A172 (cell line): ENCODE measurements at places on chromosomes 1 and 21.

GRCh38 chr1:41496080-41497055, 11.9 kb upstream of the EDN2 start:
- peak; percentile 68 for DNase-seq

DNA sequence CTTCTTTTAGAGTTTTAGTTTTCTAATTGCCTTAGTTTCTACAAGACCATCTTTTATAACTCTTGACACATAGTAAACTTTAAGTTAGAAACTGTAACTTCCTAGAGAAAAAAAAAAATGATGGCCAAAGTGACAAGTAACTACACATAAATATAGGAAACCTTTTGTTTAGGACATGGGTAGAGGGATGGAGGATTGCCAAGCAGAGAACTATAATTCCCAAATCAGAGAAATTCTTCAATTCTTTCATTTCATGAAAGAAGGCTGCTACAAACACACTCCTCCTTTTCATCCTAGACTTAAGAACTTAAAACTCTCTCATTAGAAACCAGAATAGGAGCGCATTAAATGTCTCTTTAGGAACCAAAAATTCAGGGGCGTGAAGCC, 125.0 kb downstream of the PTPN14 start:
- no peak for DNase-seq

DNA sequence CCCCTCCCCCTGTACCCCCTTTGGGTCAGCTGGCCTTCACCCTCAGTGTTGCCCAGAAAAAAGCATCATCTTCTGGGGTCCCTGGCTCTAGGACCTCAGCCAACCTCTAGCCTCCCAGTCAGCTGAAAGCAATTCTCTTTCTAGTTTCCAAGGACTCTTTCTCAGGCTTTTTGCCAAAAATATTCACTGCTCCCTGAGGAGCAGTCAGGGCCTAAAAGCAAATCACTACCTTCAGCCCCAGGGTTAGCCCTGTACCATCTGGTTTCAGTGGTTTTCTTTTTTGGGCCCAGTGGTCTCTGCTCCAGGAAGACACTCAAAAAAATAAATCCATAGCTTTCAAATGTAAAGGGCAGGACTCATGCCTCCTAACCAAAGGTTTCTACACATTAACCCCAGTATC, 3.1 kb upstream of the LMOD1 start:
- no peak for DNase-seq

- peak; percentile 0 for DNase-seq
These were observed 38.0 kb upstream of the COL24A1 start for GRCh38 chr1:86194491-86195034.

DNA sequence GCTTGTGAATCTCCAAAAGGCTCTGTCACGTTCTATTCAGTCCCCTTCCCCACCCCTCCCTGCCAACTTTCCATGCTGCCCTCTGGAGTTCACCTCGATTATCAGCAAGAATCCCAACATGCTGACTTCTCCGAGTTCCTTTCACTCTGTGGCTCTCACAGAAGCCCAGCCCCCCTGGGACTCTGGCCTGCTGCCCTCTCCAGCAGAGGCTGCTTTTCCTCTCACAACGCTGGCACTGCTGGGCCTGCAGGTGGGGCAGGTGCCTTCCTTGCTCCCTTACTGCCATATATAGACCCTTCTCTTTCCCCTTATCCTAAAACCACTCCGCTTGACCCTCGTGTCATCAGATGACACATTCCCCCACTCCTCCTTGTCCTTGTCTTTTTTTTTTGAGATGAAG, 10.2 kb upstream of the RNF186 start:
- DNase-seq: no peak

DNA sequence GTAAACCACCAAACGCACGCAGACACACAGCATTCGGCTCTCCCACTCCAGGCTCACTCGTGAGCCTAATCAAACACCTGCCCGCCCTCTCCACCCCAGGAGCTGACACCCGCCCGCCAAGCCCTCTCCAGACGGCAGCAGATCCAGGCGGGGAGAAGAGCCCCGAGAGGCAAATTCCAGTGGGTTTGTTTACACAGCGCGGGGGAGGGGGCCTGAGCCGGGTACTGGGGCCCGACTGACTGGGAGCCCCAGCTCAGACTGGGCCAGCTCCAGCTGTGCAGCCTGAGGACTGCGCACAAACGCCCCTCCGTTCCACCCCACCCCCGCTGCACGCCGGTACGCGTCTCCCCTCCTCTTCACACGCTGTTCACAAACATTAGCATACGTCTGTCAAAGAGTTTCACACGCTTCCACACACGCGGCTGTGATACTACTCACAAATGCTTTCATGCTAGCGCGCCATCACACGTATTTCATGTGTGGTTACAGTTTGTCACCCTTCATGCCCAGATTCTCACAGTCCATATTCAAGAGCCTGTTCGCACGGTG, 1.0 kb upstream of the EFNA1 start:
- DNase-seq: no peak

GRCh38 chr1:55059302-55060132, 20.2 kb downstream of the PCSK9 start:
- no peak for DNase-seq

DNA sequence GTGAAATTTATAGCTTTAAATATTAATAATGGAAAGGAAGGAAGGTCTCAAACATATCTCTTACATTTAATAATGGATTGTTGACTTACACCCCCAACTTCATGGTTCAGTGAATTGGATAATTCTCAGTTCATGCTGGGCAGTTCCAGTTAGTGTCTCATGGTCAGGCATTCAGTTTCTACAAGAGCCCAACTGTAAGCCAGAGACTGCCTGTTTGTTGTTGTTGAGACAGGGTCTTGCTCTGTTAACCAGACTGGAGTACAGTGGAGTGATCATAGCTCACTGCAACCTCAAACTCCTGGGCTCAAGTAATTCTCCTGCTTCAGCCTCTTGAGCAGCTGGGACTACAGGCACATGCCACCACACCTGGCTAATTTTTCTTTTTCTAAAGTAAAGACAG, 5.0 kb upstream of the DMAP1 start:
- DNase-seq: no peak

GRCh38 chr1:78045926-78046778, at the start of gene GIPC2:
Gene GIPC2, plus strand, starts transcription at chr1:78045966. Its CDS starts 129 bp downstream, at chr1:78046095.
- DNase-seq: no peak

GRCh38 chr1:202159534-202160371, 649 bp downstream of the PTPN7 start:
- no peak for DNase-seq

GRCh38 chr1:117580436-117580835, 25.4 kb upstream of the TENT5C start:
- DNase-seq: no peak

- DNase-seq: no peak
These were observed 3.0 kb downstream of the PIK3C2B start for GRCh38 chr1:204491655-204492054.

DNA sequence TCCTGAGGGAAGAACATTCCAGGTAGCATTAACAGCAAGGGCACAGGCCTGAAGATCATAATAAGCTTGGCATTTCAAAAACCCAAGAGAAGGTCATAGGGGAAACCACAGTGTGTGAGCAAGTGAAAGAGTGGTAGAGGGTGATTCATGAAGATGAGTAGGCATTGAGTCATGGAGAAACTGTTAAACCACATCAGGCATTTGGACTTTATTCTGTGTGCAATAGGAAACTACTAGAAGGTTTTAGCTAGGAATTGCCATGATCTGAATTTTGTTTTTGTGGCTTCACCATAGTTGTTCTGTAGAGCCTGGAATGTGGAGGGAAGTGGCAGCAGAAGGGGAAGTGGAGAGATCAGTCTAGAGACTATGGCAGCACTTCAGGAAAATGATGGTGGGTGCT, 359.0 kb upstream of the PTBP2 start:
- peak; percentile 99 for DNase-seq

- peak; percentile 44 for DNase-seq
These were observed 36.4 kb upstream of the TARBP1 start for GRCh38 chr1:234515411-234515810.

DNA sequence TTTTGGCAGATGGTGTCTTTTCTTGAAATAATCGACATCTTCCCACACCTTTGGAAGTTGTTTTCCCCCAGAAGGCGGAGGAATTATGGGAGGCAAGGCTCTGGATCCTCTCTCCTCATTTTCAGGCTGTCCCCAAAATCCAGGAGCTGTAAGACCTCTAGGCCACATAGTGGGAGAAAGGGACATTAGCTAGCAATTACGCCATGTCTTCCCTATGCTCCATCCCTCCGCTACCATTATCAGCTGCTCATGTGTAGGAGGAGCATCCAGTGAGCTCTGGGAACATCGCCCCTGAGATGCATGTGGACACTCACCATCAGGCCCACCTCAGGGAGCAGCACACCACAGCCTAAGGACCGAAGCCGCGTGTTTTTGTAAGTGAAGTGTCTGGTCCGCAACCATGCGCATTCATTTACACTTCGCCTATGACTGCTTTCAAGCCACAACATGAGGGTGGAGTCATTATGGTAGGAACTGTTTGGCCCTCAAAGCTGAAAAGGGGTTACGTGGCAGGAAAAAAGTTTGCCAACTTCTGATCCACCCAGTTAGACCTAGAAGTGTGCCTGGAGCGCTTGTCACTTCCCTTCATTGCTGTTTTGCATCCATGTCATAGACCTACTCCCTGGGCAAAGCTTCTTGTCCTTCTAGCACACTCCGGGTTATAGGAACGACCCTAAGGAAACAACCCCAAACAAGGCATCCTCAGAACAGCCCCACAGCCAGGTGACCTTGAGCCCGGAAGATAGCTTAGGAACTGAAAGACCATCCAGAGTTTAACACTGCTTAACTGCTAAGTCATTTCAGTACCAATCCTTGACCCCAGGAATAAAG, 85.5 kb downstream of the C1orf94 start:
- DNase-seq: no peak

DNA sequence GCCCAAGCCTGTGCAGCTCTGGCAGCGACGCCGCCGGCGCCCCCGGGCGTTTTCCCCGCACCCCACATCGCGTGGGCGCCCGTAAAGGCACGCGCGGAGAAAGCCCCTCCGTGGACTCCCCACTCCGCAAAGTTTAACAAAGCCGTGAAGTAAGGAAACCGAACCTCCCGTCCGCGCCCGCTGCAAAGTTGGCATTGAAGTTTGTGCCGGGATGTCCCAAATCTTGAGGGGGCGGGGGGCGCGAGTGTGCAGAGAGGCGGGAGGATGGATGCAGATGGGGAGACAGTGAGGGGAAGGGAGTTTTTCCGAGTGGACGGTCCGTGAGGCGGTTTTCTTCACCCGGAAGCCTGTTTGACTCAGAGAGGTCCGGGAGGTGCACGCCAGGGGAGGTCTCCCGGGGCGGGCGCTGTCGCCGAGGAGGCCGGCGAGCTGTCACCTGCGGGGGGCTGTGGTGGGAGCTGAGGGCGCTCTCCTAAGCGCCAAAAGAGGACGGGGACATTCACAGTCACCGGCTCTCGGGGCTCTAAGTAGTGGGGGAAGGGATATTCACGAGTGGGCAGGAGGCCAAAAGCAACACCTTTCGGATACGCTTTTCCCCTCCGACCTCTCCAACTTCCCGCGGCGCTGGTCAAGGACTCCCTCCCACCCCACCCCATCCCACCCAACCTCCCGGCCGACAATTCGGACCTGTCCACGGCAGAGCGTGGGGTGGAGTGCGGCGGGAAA, 1.3 kb downstream of the WLS start:
- peak; percentile 11 for DNase-seq

- DNase-seq: no peak
These were observed 106.6 kb upstream of the POU3F1 start for GRCh38 chr1:38153066-38153777.

GRCh38 chr1:10152709-10153284, 57.6 kb upstream of the KIF1B start:
- peak; percentile 16 for DNase-seq

DNA sequence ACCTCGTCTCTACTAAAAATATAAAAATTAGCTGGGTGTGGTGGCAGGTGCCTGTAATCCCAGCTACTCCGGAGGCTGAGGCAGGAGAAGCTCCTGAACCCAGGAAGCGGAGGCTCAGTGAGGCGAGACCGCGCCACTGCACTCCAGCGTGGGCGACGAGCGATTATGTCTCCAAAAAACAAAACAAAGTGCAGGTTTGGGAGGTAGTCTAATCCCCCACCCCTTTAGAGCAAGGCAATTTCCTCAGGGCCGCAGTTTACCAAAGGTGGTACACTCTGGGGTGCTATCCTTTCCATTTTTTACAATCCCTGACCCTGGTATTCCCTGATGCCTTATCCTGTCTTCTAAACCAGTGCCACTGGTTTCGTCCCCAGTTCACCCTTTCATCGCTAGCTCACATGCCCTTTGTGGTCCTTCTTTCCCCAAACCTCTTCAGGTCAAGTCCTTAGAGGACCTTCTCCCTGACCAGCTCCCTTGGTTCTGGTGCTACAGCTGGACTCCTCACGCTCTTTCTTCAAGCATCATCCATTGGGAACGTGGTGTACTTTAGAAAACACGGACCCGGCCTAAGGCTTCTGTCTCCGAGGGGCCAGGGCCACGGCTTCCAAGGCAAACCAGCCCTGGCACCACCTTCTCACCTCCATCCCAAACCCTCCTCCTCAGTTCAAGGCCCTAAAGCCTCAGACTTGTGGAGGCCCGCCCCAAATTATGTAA, 873 bp downstream of the IFT25 start:
- no peak for DNase-seq

DNA sequence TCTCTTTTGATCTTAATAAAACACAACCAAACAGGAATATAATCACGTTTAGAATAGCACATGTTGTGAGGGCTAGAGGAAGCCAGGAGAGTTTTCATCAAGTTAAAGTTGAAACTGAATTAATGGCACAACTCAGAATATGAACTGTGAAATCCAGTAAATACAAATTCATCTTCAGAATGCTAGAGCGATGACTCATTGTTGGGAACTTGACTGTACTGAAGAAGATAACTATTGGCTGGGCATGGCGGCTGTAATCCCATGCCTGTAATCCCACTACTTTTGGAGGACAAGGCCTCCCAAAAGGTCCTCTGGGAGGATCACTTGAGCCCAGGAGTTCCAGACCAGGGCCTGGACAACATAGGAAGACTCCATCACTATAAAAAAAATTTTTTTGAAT, 8.8 kb downstream of the SYF2 start:
- DNase-seq: no peak

DNA sequence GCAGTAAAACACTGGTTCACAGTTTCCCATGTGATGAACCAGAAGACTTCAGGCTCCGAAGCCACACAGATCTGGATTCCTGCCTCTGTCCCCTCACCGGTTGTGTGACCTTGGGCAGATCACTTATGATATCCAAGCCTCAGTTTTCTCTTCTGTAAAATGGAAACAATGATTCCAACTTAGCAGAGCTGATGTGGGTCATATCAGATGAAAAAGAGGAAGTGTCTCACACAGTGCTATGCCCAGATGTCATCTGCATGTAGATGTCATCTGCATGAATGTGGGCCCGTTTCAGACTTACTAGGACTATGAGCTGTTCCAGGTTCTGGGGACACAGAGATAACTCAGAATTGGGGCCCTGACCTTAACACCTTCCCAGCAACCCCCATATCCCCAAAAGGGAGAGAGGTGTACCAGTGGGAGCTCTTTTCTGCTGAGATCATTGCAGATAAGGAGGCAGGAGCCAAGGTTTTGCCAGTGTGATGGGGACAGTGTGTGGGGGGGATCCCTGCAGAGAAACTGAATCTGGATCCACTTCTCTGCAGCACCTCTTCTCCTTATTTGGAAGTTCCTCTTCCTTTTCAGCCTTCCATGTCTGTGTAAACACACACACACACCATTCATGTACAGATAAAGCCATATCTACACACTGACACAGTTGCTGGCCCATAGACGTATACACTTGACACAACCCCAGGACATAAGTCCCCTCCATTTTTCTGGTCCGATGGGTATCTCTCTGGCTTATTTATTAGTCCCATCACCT, 5.0 kb upstream of the ADGRB2 start:
- DNase-seq: no peak

GRCh38 chr1:232705815-232706575, 76.1 kb upstream of the SIPA1L2 start:
- DNase-seq: no peak

GRCh38 chr1:161111117-161111516, 6.7 kb downstream of the PFDN2 start:
- no peak for DNase-seq

GRCh38 chr1:45679123-45679522, 7.2 kb downstream of the GPBP1L1 start:
- DNase-seq: no peak
